ENCODE measurements at places on chromosomes 7 and 10.

GRCh38 chr7:128347647-128348097, 4.0 kb upstream of the RBM28 start:
- DNase-seq, result peak; percentile 22

DNA sequence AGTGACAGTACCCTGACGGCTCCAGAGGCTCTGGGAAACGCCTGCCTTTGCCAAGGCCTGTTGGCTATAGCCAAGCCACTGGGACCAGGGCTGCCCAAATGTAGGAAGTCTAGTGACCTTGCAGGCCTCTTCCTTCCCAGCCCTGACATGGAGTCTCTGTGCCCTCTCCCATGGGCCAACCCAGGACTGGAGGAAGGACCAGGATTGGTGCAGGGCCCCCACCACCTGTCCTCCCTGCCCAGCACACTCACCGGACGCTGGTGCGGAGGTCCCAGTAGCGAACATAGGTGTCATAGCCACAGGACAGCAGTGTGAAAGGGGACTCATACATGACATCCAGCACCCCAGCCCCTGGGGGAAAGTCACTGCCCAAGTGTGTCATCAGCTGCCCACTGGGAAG, 24.0 kb downstream of the DPCD start:
- no peak for DNase-seq

GRCh38 chr7:127107601-127108007, 145.1 kb downstream of the GRM8 start:
- peak; percentile 56 for DNase-seq

- no peak for DNase-seq
Measured at GRCh38 chr10:6009961-6010360, 32.6 kb upstream of the IL15RA start.

DNA sequence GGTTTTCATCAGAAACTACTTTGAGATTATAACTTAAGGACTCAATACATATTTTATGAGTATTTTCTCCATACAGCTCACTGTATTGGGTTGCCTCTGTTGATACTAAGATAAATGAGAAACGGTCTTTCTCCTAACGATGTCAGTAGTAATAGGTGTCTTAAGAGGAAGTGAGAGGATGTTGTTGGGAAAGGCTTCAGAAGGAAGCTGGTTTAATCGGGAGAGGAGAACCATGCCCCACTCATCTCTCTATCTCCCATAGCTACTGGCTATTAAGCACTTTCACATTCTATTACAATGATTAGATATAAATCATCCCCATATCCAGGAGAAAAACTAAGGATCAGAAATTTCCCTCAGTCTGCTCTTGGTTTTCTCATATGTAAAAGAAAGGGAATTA, 2.0 kb downstream of the CLEC5A start:
- no peak for DNase-seq

DNA sequence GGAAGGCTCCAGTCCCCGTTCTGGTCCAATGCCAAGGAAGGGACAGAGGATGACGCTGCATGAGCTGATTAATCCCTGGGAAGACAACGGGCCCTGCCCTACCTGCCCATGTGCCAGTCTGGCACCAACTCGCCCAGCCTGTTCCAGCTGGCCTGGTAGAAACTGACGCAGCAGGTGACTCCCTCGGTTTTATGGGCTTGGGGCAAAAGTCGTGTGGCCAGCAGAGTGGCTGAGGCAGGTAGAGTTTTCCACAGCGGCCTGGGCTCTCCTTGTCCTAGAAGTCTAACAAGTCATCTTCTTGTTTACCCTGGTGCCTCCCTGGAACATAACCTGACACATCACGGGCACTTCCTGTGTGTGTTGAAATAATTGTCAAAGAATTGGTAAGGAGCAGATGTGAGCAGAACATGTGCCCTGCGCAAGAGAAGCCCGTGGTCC, 20.4 kb upstream of the LMTK2 start:
- DNase-seq, result peak; percentile 39

- DNase-seq, result peak; percentile 48
Measured at GRCh38 chr10:112404617-112405016, 30.7 kb downstream of the ACSL5 start.

GRCh38 chr10:118495499-118495898, 99.9 kb downstream of the PRLHR start:
- peak; percentile 16 for DNase-seq

GRCh38 chr10:18647945-18648344, 3.4 kb downstream of the NSUN6 start:
- DNase-seq, result no peak

- no peak for DNase-seq
Measured at GRCh38 chr7:49772916-49773217, 571 bp upstream of the VWC2 start.

DNA sequence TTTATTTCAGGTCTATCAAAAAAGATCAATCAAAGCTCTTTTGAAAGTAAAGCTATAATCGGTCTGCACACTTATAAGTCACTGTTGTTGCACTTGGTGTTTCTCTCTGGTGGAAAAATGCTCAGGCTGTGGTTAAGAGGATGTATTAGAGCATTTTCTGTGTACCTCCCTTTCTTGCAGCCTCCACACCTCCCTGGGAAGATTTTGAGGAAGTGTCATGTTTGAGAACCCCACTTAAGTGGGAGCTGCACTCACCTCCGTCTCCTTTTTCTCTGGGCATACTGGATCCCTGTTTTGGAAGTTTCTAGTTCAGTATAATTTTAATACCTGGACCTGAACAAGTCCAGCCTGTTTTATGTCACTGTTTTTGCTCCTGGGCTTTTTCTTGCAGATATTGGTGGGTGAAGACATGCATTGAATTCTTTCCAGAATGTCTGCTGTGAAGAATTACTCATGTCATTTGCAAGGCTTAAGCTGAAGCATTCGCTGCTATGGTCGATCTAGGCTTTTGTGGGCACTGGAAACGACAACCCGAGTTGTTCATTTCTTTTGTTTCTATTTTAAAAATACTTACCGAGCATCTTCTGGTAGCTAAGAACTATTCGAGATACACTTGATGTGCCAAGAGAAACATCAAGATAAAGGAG, 36.6 kb downstream of the TCF7L2 start:
- no peak for DNase-seq

DNA sequence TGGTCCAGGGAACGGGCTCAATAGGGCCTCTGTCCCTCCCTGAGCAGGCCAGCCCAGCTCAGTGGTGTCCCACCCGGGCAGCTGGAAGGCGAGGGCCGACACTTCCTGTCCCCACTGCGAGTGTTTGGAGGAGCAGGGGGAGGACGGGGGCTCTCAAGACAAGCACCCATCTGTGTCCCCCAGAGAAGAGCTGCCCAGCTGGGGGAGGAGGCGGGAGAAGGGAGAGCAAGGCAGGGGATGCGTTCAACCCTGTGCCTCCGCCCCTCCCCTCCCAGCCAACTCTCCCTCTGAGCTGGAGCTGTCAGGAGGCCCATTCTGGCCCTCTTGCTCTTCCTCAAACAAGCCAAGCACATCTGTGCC, 35.7 kb downstream of the ZCCHC24 start:
- DNase-seq, result no peak

- no peak for DNase-seq
Measured at GRCh38 chr10:97049670-97050069, 136.1 kb downstream of the SLIT1 start.

GRCh38 chr7:77460057-77460486, 43.9 kb upstream of the GSAP start:
- no peak for DNase-seq

- no peak for DNase-seq
Measured at GRCh38 chr10:123797813-123798212, 93.8 kb downstream of the CPXM2 start.

GRCh38 chr10:98261436-98262277, 6.3 kb downstream of the LOXL4 start:
- DNase-seq, result no peak

DNA sequence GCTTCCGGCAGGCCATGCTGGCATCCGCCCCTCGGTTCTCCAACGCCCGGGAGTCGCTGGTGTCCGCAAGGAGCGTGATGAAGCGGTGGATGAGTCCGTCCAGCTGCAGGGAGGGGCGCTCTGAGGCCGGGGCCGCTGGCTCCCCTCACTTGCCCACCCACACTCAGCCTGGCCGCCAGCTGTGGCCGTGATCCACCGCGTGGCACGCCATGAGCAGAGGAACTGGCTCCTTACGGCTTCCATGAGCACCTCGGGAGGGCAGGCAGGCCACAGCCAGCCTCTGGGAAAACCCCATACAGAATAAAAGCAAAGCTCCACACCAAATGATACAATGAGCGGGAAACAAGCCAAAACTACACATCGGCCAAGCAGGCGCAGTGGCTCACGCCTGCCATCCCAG, 15.5 kb upstream of the MICALL2 start:
- no peak for DNase-seq

GRCh38 chr7:19095353-19095860, 22.0 kb downstream of the TWIST1 start:
- DNase-seq, result no peak

DNA sequence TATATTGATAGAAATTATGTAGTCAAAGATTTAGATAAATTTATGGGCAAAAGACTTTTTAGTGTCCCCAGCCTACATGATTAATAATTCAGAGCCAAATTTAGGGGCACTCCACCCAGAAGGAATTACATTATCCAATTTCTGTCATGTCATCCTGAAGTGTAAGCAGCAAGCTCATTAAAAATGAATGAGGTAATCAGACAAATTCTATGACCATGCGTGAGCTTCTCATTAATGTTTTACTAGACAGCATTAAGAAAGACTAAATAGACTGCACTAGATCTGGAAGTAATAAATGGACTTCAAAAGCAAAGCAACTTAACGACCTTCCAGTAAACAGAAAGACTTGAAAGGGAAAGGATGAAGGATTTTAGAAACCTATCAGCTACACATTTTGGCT, 22.7 kb upstream of the TRUB1 start:
- DNase-seq, result no peak

- DNase-seq, result peak; percentile 40
Measured at GRCh38 chr10:104259999-104260774, 5.5 kb downstream of the GSTO1 start.

- peak; percentile 55 for DNase-seq
Measured at GRCh38 chr7:143205560-143206293, 16.1 kb upstream of the TAS2R40 start.

- no peak for DNase-seq
Measured at GRCh38 chr7:145151676-145152075, 315.8 kb upstream of the TPK1 start.

DNA sequence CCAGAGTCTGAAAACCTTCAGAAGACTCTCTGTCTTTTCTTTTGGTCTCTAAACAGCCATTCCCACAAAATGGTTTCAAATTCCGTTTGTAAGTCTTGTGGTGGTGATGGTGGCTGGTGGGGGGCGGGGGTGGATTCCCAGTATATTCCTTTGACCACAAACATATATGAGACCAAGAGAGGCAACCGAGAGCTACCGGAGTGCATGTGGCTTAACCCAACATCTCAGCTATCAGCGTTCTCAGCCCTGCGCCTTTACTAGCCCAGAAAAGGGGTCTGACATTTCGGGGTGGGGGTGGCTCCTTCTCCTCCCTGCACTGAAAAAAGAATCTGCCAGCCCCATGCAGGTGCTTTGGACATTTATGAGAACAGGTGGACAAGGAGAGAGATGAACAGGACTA, 621.1 kb downstream of the ACTR3B start:
- no peak for DNase-seq

- DNase-seq, result no peak
Measured at GRCh38 chr7:158001003-158001402, 586.6 kb downstream of the PTPRN2 start.

DNA sequence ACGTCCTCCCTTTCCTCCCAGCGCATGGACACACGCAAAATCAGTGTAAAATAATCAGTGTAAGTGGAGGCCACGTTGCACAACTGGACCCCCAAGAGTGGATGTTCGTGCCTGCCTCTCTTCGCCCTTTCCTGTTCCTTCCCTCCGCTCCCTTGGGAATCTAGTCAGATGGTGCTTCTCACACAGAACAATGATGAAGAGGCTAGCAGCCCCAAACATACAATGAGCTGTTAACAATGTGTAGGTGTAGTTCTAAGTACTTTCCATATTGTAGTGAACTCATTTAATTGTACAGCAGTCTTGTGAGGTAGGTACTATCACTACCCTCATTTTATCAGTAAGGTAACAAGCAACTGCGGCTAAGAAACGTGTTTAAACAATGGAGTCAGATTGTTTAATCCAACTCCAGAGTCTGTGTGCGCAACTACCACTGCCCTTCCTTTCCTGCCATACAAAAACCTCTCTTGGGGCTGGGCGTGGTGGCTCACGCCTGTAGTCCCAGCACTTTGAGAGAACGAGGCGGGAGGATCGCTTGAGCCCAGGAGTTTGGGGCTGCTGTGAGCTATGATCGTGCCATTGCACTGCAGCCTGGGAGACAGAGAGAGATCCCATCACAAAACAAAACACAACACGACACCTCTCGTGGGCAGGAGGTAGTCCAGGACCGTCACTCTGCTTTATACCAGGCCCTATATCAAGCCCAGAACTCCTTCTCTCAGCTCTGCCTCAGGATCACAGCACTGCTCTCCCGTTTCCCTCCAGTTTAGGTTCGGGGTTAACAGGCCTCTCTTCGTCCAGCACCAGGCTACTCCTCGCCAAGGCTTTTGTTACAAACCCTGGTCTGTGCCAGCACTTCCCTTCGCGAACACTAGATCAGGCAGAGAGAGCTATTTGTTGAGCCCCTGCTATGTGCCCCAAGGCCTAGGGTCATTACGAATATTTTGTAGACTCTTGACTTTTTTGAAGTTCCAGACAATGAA, 1.1 kb downstream of the FKBP9 start:
- DNase-seq, result no peak

- DNase-seq, result no peak
Measured at GRCh38 chr10:5776136-5776880, 36.9 kb downstream of the GDI2 start.

GRCh38 chr10:63166742-63167258, 33.7 kb downstream of the NRBF2 start:
- peak; percentile 62 for DNase-seq

DNA sequence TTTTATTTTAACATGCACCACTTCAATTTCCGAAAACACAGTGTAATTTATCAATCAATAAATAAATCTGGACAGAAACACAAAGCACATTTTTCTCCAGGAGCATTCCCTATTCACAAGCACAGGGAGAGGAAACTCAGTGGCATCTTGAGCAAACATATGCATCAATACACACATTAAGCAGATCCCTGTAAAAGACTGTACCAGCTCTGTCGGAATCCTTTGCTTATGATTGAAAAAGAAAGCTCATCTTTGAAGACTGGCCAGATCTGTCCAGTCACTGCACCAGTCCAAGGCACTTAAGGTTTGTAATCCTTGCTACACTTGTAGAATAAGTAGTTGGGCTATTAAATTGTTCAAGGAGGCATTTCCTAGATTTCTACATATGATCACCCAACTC, 343.9 kb downstream of the BMPER start:
- DNase-seq, result no peak

- no peak for DNase-seq
Measured at GRCh38 chr10:33386926-33387325, 52.5 kb upstream of the NRP1 start.

DNA sequence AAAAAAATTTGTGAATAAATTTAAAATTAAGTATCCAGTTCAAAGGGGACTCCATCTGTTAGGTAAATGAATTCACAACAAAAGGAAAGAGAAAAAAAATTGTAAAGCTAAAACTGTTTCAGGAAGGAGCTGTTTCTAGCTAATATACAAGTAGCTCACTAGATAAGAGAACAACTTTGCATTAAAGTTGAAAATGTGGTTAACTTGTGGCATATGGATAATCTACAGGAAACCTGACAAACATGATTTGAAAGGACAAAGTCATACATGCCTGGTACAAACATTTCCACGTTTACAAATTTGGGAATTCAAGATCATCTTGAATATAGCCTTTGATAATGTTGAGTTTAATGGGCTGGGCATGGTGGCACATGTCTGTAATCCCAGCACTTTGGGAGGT, 8.9 kb downstream of the NT5C3A start:
- no peak for DNase-seq

Measured in HT1080 (cell line).